ENCODE measurements at places on chromosomes 1 and 21.

- no peak for DNase-seq
Observed at GRCh38 chr1:26351590-26352337, 2.2 kb downstream of the CRYBG2 start.

GRCh38 chr1:165861911-165862310 lies 34.5 kb downstream of the UCK2 start:
- no peak for DNase-seq

- no peak for DNase-seq
Observed at GRCh38 chr1:220819467-220820026, 32.8 kb downstream of the MTARC1 start.

DNA sequence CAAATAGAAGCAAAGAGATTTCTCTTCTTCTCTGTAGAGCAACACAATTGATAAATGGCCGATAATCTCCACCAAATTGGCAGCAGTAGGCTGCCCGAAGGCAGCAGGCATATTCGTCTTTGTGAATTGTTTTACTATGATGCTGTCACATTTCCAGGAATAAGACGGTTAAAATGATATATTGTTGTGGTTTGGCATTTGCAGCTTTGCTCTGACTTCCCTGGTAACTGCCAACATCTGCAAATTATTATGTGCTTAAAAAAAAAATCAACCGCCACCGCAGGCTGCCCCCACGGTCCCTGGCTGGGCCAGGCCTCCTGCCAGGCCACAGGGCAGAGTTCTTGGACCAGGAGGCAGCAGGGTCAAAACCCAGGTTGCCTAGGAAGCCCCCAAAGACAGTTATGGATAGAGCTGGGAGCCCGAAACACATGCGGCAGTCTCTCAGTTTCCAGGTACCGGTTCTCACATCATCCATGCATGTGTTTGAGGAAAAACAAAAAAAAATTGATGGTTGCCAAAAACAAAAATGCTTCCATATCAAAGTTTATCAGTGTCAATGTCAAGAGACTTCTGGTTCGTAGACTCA lies 179.3 kb downstream of the ETS2 start:
- no peak for DNase-seq

DNA sequence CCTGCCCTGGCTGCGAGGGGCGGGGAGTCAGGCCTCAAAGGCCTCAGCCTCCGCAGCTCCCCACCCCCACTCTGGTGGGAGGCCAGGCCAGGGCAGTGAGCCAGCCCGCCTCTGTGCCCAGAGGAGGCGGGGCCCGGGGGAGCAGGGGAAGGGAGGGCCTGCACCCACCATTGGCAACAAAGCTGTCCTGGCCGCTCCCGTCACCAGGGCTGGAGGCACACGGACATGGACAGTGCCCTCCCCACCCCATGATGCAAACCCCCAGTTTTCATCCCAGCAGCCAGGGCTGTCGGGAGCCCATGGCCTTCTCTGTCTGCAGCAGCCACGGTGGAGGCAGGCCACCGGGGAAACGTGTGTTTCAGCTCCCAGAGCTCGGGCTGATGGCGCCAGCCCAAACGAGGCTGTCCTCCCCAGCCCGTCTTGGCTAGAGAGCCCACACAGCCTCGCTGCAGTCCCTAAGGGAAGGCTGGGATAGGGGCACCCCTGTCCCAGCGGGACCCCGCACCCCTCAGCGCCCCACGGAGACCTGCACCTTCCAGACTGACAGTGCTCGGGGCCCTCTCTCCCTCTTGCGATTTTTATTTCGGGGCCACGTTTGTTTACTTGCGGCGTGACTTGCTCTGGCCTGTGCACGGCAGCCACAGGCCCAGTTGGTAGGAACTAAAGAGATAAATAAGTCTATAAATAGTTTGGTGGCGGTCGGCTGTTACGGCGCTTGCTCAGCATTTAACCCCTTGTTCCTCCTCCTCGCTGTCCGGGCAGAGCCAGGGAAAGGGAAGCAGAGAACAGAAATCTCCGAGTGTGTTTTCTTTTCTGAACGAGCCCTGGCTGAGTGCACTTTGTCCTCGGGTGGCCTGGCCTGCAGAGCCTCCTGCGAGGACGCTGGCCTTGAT lies 101.8 kb downstream of the PRDM16 start:
- no peak for DNase-seq

GRCh38 chr1:5725406-5725805 lies 266.8 kb downstream of the NPHP4 start:
- no peak for DNase-seq

DNA sequence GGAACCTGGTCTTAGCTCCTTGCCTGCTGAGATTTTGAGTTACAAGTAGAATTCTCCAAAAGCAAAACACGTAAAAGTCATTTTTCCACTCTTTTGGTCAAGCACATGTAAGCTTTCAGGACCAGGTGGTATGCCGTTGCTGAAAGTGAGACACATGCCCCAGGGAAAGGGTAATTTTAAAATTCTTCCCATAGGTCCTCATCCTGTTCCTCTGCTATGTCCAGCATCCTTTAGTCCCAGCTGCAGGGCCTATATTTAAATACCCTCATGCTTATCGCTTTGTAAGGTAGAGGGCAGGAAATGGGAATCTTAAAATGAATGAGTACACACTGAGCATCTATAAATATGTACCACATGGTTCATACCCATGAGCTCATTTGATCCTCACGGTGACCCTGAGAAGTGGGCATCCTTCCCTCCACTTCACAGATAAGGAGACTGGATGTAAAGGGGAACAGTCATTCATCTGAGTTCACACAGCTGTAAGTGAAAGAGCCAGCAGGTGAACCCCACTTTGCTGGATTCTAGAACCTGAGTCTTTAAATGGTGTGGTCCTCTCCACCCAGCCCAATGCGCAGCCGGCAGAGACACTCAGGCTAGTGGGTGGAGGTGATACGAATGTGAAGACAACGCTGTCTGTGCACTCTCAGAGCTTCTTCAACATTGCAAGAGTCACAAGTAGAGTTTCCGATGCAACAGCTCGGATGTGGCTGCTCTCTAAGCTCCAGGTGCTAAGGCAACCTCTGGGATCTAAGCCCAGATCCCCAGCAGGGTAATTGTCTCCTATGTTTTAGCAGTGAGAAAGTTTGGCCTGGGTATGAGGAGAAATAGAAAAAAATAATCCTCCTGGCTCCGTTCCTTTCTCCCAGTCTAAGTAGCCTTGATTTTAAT lies 163.5 kb downstream of the PLXNA2 start:
- no peak for DNase-seq

- no peak for DNase-seq
Observed at GRCh38 chr1:192904438-192904895, 95.6 kb downstream of the RGS2 start.

DNA sequence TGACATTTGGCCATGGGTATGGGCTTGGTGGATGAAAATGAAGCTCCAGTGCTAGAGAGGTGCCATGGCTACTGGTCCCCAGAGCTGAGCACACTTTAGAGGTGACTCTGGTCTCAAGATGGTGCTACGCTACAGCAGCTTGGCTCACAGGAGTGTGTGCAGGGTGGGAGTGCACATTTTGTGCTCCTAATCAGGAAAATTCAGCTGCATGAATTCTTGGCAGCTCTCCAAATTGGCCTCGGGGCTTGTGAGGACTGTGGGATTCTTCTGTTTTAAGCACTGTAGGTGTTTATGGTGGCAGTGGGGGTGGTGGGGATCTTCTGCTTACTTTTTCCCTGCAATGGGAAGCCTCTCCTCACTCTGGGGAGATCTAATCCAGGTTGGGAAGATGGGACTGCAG lies 17.3 kb upstream of the TIPRL start:
- DNase-seq: no peak

- no peak for DNase-seq
Observed at GRCh38 chr21:40568807-40569206, 278.2 kb downstream of the DSCAM start.

GRCh38 chr1:110648417-110648816 lies 26.3 kb downstream of the KCNA3 start:
- DNase-seq: no peak

- no peak for DNase-seq
Observed at GRCh38 chr1:230868736-230869385, 540 bp upstream of the C1orf198 start.

DNA sequence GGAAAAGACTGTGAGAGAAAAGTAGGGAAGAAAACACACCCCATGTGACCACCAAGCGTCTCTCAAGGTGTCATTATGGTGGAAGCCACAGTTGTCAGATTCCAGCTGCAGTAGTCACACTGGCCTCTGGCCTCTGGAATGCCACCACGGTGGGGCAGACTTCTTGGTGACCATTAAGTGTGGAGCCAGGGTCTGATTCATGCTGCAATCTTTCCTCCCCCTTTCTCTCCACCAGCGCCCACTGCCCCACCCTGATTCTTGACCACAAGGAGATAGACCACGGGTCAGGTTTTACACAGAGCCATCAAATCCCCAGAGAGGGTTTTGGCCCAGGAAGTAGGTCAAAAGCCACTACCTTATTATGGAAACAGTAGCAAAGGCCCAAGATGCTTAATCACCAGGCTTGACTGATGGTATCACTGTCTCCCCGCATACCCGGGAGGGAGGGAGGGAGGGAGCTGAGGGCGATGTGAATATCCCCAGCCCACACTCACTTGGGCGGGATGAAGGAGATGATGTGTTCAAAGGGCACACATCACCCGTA lies 52.7 kb upstream of the GRHL3 start:
- peak; percentile 67 for DNase-seq

DNA sequence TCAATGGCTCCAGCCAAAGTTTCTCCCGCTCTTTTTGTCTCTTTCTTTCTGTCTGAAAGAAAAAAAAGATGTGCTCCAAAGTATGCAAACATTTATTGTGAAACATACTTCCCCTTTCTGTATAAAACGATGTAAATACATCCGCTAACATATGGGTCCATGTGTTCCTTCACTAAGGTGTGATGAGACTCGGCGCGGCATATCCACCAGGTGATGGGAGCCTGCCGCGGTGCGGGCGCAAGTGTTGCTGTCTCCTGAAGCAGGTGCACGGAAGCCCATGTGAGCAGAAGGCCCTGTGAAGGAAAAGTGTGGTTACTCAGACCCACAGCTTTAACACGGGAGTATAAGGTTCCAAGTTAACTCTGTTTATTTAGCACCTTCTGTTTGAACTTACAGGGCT lies 466.6 kb upstream of the C1orf87 start:
- DNase-seq: no peak

- no peak for DNase-seq
Observed at GRCh38 chr1:228814176-228814575, 78.9 kb downstream of the RHOU start.

DNA sequence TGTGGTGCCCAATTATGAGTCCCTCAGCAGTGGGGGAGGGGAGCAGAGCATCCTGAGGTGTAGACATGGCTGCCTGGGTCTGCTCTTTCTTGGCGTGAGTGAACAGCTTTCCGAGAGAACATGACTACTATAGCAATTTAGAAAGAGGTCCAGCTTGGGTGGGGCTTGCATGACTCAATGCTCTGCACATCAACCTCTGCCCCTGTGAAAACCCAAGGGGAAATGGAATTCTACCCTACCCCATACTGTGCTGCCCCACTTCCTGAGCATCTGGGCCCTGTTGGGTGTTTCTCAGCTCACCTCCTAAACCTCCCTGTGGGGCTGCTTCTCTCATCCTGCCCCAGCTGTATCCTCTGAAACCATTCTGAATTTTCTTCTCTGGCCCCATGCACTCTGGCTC lies 8.2 kb upstream of the AZIN2 start:
- no peak for DNase-seq

GRCh38 chr1:109266965-109267364 lies 16.0 kb downstream of the PSRC1 start:
- DNase-seq: no peak

DNA sequence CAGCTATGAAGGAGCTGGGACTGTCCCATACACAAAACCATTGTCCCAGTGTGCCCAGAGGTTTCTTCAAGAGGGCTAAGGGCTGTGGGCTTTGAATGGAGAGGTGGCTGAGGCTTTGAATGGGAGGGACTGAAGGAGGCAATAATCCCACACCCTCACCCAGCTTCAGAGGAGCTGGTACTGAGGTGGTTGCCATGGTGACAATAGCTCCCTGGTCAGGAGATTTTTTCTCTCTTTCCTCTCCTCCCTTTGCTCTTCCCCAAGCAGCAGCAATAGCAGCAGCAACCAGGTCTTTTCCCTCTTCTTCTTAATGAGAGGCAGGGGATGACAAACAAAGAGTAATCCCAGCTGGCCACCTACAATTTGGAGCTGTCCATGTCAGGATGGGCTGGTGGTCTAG lies 1.6 kb downstream of the HPCAL4 start:
- no peak for DNase-seq

GRCh38 chr1:200866521-200866920 lies 6.3 kb upstream of the GPR25 start:
- no peak for DNase-seq

- no peak for DNase-seq
Observed at GRCh38 chr1:221756830-221757551, 15.1 kb upstream of the DUSP10 start.

GRCh38 chr1:165387505-165387904 lies 31.0 kb upstream of the LMX1A start:
- DNase-seq: no peak

GRCh38 chr1:156356262-156356874 lies 12.6 kb upstream of the RHBG start:
- DNase-seq: no peak

- no peak for DNase-seq
Observed at GRCh38 chr1:112882271-112882744, 73.7 kb downstream of the SLC16A1 start.

- no peak for DNase-seq
Observed at GRCh38 chr1:20076223-20076622, 6.2 kb downstream of the PLA2G5 start.

DNA sequence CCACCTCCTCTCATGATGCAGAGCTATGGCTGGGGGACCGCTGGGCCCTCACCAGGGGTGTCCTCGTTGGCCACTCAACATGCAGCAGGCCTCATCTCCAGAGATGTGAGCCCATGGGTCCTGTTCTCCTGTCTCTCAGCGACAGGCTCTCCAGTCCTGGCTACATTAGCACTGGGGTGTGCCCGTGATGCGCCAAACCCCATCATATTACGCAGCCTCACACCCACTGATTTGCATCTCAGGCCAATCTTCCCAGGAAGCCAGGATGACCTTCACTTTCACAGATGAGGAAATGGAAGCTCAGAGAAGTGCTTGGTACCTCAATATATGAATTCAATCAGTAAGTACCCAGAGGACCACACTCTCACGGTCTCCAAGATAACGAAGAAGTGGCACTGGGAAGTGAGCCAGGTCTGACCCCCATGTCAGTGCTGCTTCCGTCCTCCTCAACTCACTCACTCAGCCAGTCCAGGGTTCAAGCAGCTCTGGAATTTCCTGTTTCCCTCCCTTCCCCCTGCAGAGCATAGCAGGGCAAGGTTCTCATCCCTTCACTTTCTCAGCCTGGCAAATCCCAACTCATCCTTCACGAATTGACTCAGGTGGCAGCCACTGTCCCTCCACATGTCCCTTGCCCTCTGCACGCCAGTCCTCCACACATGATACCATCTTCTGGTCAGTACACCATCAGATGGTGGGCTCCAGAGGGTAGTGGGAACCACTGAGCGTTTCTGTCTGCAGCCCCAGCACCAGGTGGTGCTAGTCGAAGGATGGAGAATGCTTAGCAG lies 28.9 kb upstream of the EVA1B start:
- DNase-seq: no peak

Data from endodermal cell (in vitro differentiated cells).